Omental fat pad (tissue), 4 donors: ENCODE measurements at places on chromosomes 7 and 10.

GRCh38 chr7:34457329-34457728, 200.7 kb upstream of the NPSR1 start:
- no peak for DNase-seq

DNA sequence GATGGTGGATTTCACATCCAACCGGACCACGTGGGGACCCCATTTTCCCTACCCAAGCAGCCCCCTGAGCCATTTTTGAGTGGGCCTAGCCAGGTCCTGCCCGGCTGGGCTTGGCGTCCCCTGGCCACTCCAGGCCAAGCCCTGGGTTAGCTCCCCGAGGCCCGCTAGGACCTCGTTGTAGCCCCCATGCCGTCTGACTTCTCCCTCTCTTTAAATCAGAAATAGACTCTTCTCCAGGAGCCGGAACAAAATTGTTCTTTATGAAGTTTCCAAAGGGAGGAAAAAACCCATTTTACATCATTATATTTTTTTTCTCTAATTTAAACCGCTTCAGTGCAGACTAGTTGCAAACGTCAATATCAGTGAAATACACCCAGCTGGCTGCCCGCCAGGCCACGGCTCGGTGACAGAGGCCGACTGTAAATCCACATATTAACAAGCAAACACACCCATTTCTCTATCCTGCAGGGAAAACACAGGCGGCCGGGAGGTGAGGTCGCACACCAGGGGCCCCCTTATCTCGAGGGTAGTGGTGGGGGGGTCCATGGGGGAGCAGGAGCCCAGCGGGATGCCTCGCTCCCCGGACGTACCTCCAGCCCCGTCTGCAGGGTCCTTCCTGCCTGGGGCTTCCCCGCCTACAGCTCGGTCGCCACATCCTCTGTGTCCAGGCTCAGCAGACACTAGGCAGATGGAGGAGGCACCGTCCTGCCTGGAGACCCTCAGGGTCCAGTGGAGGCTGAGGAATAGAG, 72.7 kb downstream of the ELFN1 start:
- DNase-seq, result peak; percentile 32

DNA sequence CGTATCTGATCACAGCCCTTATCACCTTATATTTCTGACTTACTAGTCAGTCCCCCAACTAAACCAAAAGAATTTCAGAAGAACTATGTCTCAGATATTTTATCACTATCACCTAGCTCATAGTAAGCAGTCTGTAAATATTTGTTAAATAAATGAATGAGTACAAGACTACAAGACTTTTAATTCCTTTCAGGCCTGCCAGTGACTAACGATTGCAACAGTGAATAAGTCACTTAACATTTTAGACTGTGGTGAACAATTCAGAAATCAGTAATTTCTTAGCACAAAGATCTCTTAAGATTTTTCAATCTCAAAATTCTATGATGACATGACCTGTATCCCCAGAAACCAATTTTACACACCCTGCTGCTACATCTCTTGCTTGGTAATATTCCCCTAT, 162.2 kb downstream of the IMMP2L start:
- no peak for DNase-seq

DNA sequence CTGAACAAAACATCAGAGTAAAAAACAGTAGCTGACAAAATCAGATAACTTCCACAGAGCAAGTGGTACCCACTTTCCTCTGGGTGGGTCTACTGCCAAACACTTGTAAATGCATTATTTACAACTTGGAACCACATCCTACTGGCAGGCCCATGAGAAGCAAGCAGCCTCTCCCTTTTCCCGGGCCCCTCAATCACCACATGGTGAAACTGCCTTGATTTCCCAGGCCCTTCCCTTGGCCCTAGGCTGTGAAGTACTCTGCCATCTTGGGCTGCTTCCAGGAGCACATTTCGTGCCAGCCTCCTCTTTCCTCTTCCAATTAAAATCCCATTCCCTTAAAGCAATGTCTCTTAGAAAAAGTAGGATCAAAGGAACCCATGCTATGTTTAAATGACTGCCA, 71.4 kb downstream of the CUZD1 start:
- no peak for DNase-seq

- DNase-seq, result no peak
These were observed 145.9 kb downstream of the GFRA1 start for GRCh38 chr10:116126954-116127695.

- DNase-seq, result no peak
These were observed 4.9 kb downstream of the IFIT1B start for GRCh38 chr10:89382757-89383156.

DNA sequence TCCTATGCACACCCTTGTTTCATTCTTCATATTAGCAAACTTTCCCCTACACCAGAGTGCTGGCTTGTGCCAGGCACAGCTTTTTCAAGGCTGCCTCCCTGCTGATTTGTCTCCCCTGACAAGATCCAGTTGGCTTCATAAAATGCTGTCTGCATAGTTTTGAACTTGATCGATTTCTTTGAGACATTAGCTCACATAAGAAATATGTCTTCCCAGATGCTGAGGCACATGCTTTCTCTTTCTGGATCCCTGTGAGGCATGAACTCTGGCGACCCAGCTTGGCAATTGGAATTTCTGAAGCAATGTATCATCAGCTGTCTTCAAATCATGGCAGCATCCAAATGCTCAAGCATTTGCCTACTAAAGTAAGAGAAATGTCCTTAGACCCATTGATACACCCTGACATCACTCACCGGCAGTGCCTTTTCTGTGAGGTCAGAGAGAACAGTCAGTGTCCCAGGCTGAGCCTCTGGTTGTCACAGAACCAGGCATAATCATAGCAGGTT, 616.4 kb upstream of the GHITM start:
- DNase-seq, result no peak
